ENCODE measurements at places on chromosomes 5 and 9.
A peak's percentile ranks its signal among the peaks of the same experiment; 100 is the strongest.

DNA sequence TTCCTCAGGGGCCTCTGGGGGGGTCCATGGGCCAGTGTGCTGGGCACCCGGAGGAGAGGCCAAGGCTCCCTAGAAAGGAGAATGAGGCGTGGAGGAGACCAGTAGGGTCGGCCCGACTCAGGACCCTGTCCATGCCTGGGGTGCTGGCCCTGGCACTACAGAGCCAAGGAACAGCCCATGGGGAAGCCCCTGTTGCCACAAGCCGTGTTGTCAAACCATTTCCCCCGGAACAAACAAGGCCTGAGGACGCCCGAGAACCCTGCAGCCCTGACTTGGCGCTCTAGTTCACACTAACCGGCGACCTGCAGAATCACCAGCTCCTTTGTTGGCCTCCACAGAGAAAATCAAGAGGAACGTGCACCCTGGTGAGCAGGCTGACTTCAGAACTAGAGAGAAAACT lies 41.6 kb upstream of the SLC12A7 start:
- DNase-seq = no peak

GRCh38 chr9:87830446-87830845 lies 52.2 kb upstream of the SPATA31E1 start:
- DNase-seq = no peak

GRCh38 chr9:108869092-108869725 lies 7.1 kb downstream of the ACTL7A start:
- DNase-seq = no peak

GRCh38 chr5:66982056-66982387 lies 214.6 kb downstream of the CD180 start:
- DNase-seq = no peak

DNA sequence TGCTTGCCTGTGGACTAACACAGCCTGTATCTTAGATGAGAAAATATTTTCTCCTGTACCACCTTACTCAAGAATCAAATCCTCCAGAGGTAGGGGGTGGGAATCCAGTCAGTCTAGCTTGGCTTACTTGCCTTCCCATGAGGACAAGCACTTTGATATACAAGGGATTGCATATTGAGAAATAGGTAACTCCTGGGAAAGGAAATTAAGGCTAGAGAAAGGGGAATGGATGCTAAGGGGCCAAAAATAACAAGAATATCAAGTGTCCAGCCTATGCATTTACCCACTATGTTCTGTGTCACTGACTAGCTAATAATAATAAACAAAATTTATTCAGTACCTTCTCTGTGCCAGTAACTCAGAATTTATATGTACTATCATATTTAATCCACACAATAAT lies 21.4 kb upstream of the SNX2 start:
- DNase-seq = no peak

- no peak for DNase-seq
Measured at GRCh38 chr9:104864675-104865104, 63.3 kb downstream of the ABCA1 start.

GRCh38 chr9:126587187-126588185 lies 26.2 kb upstream of the LMX1B start:
- no peak for DNase-seq

DNA sequence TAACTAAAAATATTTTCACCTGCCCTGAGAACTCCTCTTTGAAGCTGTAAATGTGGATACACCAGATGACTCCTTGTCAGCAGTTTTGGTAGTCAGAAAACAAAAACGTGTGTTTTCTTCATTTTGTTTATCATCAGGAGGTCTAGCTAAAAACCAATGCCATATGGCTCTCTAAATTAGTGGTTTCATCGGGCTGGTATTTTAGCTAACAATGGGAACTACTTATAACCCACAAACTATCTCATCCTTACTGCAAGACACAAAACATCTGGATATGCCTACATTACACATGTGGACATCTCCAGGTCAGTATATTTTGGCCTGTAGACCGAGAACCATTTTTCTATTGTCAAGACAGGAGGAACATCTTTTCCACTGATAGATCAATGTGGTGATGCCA lies 56.2 kb downstream of the GAS1 start:
- DNase-seq = no peak

- DNase-seq = no peak
Measured at GRCh38 chr9:124040186-124040931, 28.8 kb downstream of the LHX2 start.

GRCh38 chr9:69582018-69582417 lies 90.2 kb downstream of the APBA1 start:
- DNase-seq = no peak

- no peak for DNase-seq
Measured at GRCh38 chr9:113446323-113446740, 17.2 kb upstream of the RGS3 start.

DNA sequence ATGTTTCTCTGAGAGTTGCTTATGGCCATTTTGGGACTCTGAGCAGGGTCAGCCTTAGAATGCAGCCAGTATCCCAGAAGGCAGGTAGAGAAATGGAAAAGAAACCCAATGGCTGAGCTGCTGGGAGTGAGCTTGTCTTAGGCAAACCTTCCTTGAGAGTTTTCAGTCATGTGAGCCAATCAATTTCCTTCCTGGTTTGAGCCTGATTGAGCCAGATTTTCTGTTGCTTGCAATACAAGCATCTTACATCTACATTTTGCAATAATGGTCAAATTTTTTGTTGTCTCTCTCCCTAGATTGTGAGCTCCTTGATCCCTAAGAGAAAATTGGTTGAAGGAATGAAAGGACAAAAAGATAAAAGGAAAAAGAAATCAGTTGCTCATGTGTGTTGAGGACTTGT lies 155.3 kb downstream of the SNX18 start:
- DNase-seq = no peak

- no peak for DNase-seq
Measured at GRCh38 chr5:120600639-120601038, 136.5 kb downstream of the PRR16 start.

- DNase-seq = no peak
Measured at GRCh38 chr5:80822640-80823039, 137.5 kb upstream of the RASGRF2 start.

DNA sequence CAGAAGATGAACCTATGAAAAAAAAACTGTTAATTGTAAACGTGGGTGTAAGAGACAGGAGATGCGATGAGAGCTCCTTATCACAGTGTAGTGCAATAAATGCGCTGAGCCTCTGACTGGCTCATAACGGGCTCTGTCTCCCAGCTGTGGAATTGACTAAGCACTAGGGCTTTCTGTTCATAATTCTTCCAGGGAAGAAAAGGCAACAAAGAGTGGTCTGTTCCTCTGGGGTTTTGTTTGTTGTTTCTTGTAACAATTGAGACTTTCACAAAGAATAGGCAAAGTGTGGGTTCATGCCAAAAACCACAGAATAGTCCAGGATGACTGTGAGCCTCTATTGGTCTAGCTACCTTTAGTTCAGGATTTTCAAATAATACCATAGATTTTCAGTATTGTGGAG lies 39.4 kb downstream of the UBE2QL1 start:
- no peak for DNase-seq

DNA sequence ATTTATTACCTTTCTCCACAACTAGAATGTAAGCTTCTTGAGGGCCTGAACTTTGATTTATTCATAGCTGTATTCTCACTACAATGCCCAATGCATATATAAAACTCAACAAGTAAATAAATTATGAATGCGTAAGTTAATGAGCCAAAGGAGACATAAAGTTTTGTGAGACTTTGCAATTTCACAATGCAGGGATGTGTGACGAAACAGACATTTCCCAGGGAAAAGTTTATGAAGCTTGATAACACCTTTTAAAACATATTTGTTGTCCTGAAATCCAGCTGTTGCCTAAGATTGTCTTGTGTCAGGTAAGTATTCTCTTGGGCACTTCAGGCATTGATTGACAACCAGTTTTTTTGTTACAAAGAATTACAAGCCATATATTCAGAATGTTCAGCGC lies 800.1 kb downstream of the BRINP1 start:
- no peak for DNase-seq

DNA sequence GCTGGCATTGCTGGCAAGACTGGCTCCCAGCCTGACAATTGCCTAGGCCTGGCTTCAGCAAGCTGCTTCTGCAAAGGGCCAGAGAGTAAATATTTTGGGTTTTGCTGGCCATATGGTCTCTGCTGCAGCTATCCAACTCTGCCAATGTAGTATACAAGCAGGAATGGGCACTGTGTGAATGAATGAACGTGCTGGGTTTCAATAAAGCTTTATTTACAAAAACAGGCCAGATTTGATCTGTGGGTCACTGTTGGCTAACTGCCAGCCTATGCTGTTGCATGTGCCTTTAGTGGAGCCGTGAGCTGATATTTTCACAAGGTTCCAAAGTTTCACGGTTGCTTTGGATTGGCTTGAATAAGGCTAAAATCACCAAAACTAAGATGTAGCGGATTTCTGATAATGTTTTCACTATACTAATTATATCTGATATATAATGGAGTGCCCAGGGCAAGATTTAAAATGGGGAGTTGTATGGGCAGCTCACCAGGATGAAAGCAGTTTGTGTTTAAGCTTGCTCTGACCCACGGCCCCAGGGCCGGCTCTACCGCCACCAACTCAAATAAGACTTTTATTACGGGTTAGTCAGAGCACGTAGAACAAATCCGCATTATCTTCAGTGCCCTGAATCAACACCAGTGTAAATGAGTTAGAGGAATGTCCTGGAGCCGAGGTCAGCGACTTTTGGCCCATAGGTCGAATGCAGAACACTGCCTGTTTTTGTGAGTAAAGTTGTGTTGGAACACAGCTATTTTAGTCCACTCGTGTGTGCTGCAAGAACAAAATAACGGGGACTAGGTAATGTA lies 98.6 kb upstream of the DAP start:
- no peak for DNase-seq

GRCh38 chr5:39775086-39775796 lies 350.5 kb upstream of the DAB2 start:
- DNase-seq = no peak

DNA sequence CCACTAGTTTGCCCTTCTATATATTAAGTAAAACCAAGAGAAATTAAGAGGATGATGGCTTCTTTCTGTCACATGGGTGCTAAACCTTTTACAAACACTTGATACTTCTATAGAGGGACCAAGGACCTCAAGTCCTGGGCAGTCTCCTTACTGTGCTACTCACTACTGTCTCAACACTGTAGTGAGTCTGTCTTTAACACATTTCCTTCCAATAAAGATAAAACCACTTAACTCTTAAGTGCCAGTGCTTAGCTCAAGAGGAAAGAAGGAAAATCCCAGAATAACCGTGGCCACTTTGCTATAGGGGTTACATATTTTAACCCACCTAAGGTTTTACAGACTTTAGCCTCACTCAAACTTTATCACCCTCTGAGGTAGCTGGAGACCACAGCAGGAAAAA lies 4.4 kb upstream of the GRPEL2 start:
- DNase-seq = no peak

- DNase-seq = no peak
Measured at GRCh38 chr5:10825897-10826644, 65.0 kb upstream of the DAP start.

- no peak for DNase-seq
Measured at GRCh38 chr9:37859043-37859442, 44.9 kb downstream of the SLC25A51 start.

- no peak for DNase-seq
Measured at GRCh38 chr9:16848179-16848578, 22.3 kb downstream of the BNC2 start.

GRCh38 chr5:36150676-36151433 lies 832 bp downstream of the LMBRD2 start:
- DNase-seq = no peak

- DNase-seq = peak; percentile 59
Measured at GRCh38 chr5:59367791-59368394, 525.6 kb downstream of the PDE4D start.

GRCh38 chr9:72497447-72498046 lies 23.9 kb upstream of the TMC1 start:
- no peak for DNase-seq

GRCh38 chr5:10453545-10453944 lies 11.9 kb downstream of the ROPN1L start:
- no peak for DNase-seq

DNA sequence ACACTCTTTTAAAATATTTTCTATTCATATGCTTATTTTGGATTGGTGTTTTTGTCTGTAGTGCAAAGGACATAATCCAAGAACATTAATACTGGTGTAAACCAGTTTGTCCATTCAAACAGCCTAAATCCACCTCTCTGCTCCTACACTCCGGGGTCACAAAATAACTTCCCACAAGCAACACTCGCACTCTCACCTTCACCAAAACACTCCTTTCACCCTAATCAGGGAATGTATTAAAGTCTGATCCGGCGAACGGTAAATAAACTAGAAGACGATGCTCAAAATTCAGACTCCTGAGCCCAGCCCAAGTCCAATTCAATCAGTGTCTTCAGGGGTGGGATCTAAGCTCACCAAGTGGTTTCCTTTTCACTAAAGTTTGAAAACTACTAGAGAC lies 649 bp downstream of the AP3B1 start:
- no peak for DNase-seq

Measured in mesothelial cell of epicardium (in vitro differentiated cells).